Activated CD4-positive, alpha-beta T cell treated with anti-CD3 and anti-CD28 coated beads for 48 hours (primary cell): ENCODE measurements at places on chromosomes 13 and 19.
A peak's percentile ranks its signal among the peaks of the same experiment; 100 is the strongest.

GRCh38 chr19:27709496-27709895 is 1503.5 kb downstream of the UQCRFS1 start:
- DNase-seq = no peak

- no peak for DNase-seq
These were observed 133.5 kb upstream of the UFM1 start for GRCh38 chr13:38216181-38216580.

DNA sequence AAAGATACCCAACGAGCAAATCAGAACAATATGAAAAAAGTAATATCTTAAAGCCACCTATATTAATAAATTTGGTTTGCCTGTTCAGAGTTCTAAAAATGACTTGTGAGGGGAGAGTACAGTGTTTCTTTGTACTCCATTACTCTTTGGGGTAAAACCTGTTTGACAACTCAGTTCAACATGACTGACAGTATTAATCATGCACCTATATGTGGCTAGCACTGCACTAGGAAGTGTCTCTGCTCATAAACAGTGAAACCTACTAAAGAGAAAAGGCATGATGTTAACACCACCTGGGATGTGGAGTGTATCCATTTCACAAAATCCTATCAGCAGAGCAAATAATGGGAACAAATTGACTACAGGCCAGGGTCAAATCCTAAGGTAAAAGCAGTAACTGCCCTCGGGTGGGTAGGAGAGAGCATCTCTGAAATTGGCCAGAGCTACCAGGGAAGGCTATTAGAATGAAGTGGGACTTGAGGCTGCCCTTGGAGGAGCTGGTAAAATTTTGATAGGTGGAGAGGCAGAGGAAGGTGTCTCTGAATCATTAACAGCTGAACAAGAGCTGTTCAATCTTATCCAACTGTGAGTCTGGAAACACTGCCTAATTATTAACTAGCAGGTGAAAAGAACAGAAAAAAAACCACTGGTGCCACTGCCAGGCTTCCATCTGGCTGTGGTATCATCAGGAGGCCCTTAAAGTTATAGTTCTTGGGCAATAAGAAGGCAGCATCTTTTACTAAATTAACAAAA is 365.1 kb downstream of the DNAJC15 start:
- no peak for DNase-seq

- DNase-seq = no peak
These were observed 468 bp downstream of the HMGB1 start for GRCh38 chr13:30465343-30465592.

DNA sequence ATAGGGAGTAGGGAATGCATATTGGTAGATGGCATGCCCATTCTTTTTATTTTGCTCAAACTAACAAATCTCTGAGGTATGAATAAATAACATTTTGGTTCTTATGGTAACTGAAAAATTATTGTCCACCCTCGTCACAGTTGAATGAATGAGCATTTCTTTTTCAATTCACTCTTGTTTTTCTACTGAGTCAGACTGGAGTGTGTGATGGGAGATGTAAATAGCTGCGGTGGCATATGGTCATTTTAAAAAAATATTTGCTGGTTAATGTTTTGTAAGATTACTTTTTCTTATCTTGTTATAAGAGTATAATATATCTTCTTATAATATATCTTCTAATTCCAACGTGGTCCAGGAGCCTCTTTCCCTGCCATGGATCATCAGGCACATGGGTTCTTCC is 586.5 kb downstream of the SLITRK5 start:
- no peak for DNase-seq

DNA sequence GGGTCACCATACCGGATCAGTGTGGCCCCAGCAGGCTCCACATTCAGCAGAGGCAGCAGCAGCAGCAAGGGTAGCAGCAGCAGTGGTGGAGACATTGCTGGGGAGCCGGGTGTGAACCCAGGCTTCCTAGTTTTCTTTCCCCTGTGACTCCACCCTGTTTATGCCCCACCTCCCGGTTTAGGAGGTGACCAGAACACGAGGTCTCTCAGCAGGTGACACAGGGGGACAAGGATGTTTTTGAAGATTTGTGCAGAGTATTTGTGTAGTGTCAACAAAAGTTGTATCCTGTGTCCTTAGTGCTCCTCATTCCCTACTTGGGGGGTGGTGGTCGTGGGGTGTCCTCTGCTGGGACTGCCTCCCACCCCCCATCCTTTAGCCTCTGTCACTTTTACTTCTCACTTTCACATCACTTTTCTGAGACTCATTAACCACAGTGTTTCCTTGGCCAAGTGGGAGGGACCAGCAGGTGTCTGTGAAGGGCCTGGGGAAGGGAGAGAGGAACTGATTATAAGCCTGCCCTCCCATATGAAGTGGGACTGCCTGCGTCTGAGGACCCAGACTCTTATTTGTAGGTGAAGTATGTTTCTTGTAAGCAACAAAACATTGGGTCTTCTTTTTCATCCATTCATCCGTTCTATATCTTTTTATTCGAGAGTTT is 15.6 kb upstream of the KCNC3 start:
- no peak for DNase-seq

- DNase-seq = no peak
These were observed 5.3 kb downstream of the MATK start for GRCh38 chr19:3780786-3781304.

DNA sequence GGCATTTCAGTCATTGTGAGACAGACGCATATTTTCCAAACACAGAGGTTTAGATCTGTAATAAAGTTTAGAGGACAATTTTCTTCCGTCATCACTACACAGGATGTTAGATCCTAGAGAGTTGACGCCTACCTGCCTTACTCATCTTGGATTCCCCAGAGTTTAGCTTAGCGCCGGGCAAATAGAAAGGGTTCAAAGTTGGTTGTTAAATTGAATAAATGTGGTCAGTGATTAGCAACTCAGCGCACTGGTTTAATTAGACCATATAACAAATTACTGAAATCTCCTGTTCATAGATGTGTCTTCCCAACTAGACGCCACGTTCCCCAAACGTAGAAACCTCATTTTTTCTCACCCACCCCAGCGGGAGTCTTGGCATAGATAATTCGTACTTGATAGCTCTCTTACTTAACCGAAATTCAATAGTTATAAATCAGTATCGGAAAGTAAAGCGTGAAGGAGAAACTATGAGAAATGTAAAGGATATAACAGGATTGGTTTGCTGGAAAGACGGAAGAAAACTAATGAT is 726 bp upstream of the UFM1 start:
- DNase-seq = peak; percentile 46
